Naive B cell (primary cell): ENCODE measurements at places on chromosomes 1 and 21.

GRCh38 chr1:208848854-208849253 lies 604.7 kb upstream of the PLXNA2 start:
- H3K4me1 ChIP-seq: no peaks in the 10 kb centered on the region
- DNase-seq: no peak
- no peaks in the 10 kb centered on the region for H3K27me3 ChIP-seq
- no peak overlapping the region for H3K4me3 ChIP-seq
- no peak overlapping the region for H3K27ac ChIP-seq

GRCh38 chr1:222861062-222861461 lies 46.2 kb downstream of the DISP1 start:
- DNase-seq: no peak
- no peak overlapping the region for H3K4me3 ChIP-seq
- peak overlapping the region; percentile 44 for H3K27ac ChIP-seq
- H3K27me3 ChIP-seq: no peaks in the 10 kb centered on the region

GRCh38 chr1:101757985-101758384 lies 238.7 kb downstream of the OLFM3 start:
- H3K4me1 ChIP-seq: no peaks in the 10 kb centered on the region
- H3K27ac ChIP-seq: no peak overlapping the region
- H3K4me3 ChIP-seq: no peak overlapping the region
- DNase-seq: no peak
- no peaks in the 10 kb centered on the region for H3K27me3 ChIP-seq

GRCh38 chr21:31136891-31137290 lies 98.6 kb upstream of the KRTAP19-8 start:
- peaks cover 4% of the 10 kb centered on the region for H3K27me3 ChIP-seq
- peak overlapping the region; percentile 17 for H3K4me3 ChIP-seq
- no peaks in the 10 kb centered on the region for H3K36me3 ChIP-seq
- peak; percentile 9 for DNase-seq
- H3K4me1 ChIP-seq: peaks cover 21% of the 10 kb centered on the region

GRCh38 chr1:232643251-232643650 lies 13.3 kb upstream of the SIPA1L2 start:
- no peak for DNase-seq
- H3K4me1 ChIP-seq: no peaks in the 10 kb centered on the region
- H3K36me3 ChIP-seq: no peaks in the 10 kb centered on the region
- no peak overlapping the region for H3K4me3 ChIP-seq
- H3K27ac ChIP-seq: no peak overlapping the region
- no peaks in the 10 kb centered on the region for H3K27me3 ChIP-seq

GRCh38 chr1:97277891-97278654 lies 556.5 kb downstream of the PTBP2 start:
- H3K27me3 ChIP-seq: no peaks in the 10 kb centered on the region
- H3K4me1 ChIP-seq: no peaks in the 10 kb centered on the region
- no peak overlapping the region for H3K27ac ChIP-seq
- DNase-seq: no peak

DNA sequence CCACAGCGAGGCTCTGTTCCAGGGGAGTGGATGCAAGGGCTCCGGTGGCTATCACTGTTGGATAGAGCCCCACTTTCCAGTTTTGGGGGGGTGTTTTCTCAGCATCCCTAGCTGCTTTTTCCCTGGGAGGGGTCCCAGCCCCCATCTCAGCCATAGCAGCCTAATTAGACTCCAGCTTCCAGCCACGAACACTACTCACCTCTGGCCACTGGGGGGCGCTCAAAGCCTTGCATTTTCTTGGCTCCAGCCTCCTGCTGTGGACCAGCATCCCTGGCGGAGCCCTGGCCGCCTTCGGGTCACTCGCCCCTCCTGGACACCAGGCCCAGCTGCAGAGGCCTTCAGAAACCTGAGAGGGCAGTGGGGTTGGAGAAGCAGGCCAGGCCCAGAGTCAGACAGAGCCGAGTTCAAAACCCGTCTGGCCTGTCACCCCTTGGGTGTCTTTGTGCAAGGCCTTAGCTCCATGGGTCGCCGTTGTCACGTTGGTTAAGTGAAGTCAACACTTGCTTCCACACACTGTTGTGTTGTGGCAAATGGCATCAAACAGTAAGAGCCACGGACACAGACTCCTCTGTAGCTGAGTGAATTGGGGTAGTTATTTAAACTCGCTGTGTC lies 93.5 kb upstream of the ACTL8 start:
- H3K36me3 ChIP-seq: no peaks in the 10 kb centered on the region
- H3K27me3 ChIP-seq: peaks cover 7% of the 10 kb centered on the region
- H3K27ac ChIP-seq: no peak overlapping the region

DNA sequence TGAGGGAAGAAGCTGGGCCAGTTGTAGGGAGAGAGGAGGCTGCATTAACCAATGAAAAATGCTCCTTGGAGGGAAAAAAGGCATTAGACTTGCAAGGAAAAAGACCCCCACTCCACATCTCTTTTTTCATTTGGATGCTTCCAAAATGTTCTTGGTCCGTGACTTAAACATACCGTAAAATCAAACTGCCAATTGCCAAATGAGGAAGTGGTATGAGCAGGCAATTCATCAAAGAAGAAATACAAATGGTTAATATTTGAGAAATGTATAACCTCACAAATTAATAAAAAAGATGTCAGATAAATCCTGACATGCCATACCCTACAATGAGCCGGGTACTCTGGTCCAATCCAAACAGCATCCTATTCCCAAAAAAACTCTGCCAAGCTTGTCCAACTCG lies 30.6 kb downstream of the KANK4 start:
- no peak for DNase-seq
- H3K27ac ChIP-seq: no peak overlapping the region

GRCh38 chr1:27538793-27539192 lies 48.8 kb upstream of the WASF2 start:
- no peak overlapping the region for H3K4me3 ChIP-seq
- H3K36me3 ChIP-seq: peaks cover 9% of the 10 kb centered on the region
- no peak for DNase-seq
- no peaks in the 10 kb centered on the region for H3K27me3 ChIP-seq
- H3K4me1 ChIP-seq: peaks cover 2% of the 10 kb centered on the region

GRCh38 chr1:185670187-185670627 lies 64.0 kb upstream of the HMCN1 start:
- no peaks in the 10 kb centered on the region for H3K27me3 ChIP-seq
- no peak overlapping the region for H3K4me3 ChIP-seq
- H3K36me3 ChIP-seq: peaks cover 6% of the 10 kb centered on the region
- no peak overlapping the region for H3K27ac ChIP-seq

- no peaks in the 10 kb centered on the region for H3K27me3 ChIP-seq
- H3K4me3 ChIP-seq: no peak overlapping the region
- peaks cover 20% of the 10 kb centered on the region for H3K4me1 ChIP-seq
- H3K36me3 ChIP-seq: no peaks in the 10 kb centered on the region
- no peak for DNase-seq
Observed at GRCh38 chr1:27551953-27552312, 52.0 kb downstream of the AHDC1 start.

DNA sequence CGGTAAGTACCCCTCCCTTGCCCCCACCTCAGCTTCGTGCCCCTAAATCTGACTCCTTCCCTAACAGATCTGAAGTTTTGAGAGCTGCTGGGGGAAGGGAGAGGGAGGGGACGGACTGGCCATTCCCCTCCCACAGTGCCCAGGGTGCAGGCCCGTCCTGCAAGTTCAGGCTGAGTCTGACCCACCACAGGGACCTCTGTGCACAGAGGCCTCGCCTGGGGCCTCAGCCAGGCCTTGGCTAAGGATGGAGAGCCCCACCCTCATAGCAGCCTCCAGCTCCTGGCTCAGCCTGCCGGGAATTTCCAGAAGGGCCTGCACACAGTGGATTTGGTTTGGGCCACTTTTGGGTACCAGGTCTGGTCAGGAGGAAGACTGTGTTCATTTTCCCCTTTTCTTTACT lies 31.2 kb upstream of the TNFRSF1B start:
- no peaks in the 10 kb centered on the region for H3K27me3 ChIP-seq
- no peak overlapping the region for H3K4me3 ChIP-seq
- H3K36me3 ChIP-seq: no peaks in the 10 kb centered on the region
- H3K4me1 ChIP-seq: peaks cover 33% of the 10 kb centered on the region

GRCh38 chr1:172941945-172942344 lies 108.8 kb downstream of the TNFSF18 start:
- no peak overlapping the region for H3K27ac ChIP-seq
- H3K27me3 ChIP-seq: no peaks in the 10 kb centered on the region
- H3K36me3 ChIP-seq: no peaks in the 10 kb centered on the region
- H3K4me1 ChIP-seq: peaks cover 15% of the 10 kb centered on the region

GRCh38 chr1:11365744-11366387 lies 92.9 kb downstream of the UBIAD1 start:
- no peak overlapping the region for H3K27ac ChIP-seq
- no peak for DNase-seq
- H3K4me1 ChIP-seq: no peaks in the 10 kb centered on the region

DNA sequence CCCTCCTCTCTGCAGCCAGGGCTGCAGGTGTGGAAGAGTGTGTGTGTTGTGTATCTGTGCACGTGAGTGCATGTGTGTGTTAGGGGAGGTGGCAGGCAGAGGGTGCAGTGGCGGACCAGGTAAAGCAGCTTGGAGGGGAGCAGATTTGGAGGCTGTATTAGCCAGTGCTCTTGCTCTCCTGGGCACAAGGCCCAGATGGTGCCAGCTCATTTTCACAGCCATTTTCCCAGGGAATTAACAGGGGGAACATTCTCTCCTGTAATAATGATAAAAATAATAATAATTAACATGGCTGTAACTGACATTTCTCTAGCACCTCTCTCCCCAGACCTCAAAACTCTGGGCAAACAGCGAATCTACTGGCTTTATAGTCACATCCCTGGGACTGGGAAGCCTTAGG lies 43.6 kb downstream of the LRRN2 start:
- H3K36me3 ChIP-seq: no peaks in the 10 kb centered on the region
- H3K4me3 ChIP-seq: no peak overlapping the region
- no peaks in the 10 kb centered on the region for H3K4me1 ChIP-seq
- H3K27me3 ChIP-seq: peaks cover 21% of the 10 kb centered on the region
- no peak overlapping the region for H3K27ac ChIP-seq

- no peaks in the 10 kb centered on the region for H3K4me1 ChIP-seq
- no peak overlapping the region for H3K4me3 ChIP-seq
- peaks cover 36% of the 10 kb centered on the region for H3K36me3 ChIP-seq
- no peak overlapping the region for H3K27ac ChIP-seq
Observed at GRCh38 chr1:54397090-54397591, 9.1 kb downstream of the SSBP3 start.

DNA sequence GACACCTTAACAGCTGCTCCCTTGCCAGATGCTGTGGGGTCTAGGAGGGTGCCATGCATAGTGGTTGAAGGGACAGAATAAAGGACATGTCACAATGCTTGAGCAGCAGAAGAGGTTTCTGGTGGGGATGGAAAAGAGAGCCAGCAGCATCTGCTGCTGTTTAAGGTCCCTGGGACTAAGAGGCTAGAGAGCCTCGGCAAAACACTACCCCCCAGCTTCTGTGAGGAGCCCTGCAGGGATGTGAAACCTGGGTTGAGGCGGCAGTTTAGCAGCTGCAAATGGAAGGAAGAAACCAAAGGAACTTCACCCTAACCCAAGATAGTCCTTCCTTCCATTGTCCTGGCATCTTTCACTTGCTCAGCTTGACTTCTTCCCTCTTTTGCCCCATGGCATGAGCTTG lies 39.4 kb downstream of the PLXNA2 start:
- H3K4me1 ChIP-seq: no peaks in the 10 kb centered on the region
- no peak overlapping the region for H3K4me3 ChIP-seq
- no peaks in the 10 kb centered on the region for H3K27me3 ChIP-seq
- H3K36me3 ChIP-seq: no peaks in the 10 kb centered on the region
- DNase-seq: no peak

- no peak overlapping the region for H3K27ac ChIP-seq
- H3K4me3 ChIP-seq: no peak overlapping the region
- H3K27me3 ChIP-seq: peaks cover 34% of the 10 kb centered on the region
- no peaks in the 10 kb centered on the region for H3K4me1 ChIP-seq
Observed at GRCh38 chr1:17895986-17896385, 140.9 kb downstream of the ACTL8 start.

DNA sequence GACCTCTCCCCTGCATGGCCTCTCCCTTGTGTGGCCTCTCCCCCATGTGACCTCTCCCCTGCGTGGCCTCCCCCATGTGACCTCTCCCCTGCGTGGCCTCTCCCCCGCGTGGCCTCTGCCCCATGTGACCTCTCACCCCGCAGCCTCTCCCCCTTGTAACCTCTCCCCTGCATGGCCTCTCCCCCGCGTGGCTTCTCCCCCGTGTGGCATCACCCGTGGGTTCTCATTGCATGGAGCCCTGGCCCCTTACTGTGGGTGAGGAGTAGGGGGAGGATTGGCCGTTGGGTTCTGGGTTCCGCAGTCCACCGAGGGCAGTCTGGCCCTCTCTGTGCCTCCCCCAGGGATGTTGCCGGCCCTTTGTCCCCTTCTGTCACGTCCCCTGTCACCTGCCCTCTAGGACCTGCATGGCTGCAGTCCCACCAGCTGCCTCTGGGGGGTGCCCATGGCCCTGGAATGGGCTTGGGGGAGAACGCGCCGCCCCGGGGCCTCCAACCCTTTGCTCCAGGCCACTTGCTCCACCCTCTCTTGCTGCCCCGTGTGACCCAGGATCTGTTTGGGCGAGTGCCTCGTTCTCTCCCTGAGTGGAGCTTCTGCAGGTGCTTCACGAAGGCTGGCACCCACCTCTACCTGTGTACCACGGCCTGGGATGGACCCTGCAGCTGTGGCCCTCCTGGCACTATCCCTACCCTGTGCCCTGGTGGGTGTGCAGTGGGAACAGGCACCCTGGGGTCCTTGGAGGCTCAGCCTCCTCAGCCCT lies 21.3 kb downstream of the RRP1 start:
- no peaks in the 10 kb centered on the region for H3K27me3 ChIP-seq
- H3K4me3 ChIP-seq: no peak overlapping the region
- DNase-seq: peak; percentile 84

DNA sequence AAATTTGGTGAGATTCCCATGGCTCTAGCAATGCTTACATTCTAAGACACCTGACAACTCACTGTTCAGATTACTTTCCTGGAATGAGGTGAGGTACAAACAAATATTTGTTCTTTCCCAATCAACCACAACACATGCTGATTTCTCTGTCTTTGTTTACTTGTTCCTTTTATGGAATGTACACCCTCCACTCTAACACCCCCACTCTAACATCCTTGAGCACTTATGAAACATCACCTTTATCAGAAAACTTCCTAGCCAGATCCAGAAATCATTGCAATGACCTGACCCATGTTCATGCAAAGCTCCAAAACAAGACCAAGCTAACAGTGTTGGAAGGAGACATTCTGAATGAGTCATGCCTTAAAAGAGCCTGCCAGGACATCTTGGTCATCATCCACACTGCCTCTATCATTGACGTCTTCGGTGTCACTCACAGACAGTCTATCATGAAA lies 35.5 kb downstream of the HSD3B1 start:
- no peaks in the 10 kb centered on the region for H3K36me3 ChIP-seq
- no peak overlapping the region for H3K27ac ChIP-seq
- no peak for DNase-seq
- no peaks in the 10 kb centered on the region for H3K4me1 ChIP-seq

- H3K36me3 ChIP-seq: no peaks in the 10 kb centered on the region
- no peak overlapping the region for H3K27ac ChIP-seq
- H3K4me3 ChIP-seq: no peak overlapping the region
- no peak for DNase-seq
Observed at GRCh38 chr1:181583598-181583997, 100.3 kb downstream of the CACNA1E start.

DNA sequence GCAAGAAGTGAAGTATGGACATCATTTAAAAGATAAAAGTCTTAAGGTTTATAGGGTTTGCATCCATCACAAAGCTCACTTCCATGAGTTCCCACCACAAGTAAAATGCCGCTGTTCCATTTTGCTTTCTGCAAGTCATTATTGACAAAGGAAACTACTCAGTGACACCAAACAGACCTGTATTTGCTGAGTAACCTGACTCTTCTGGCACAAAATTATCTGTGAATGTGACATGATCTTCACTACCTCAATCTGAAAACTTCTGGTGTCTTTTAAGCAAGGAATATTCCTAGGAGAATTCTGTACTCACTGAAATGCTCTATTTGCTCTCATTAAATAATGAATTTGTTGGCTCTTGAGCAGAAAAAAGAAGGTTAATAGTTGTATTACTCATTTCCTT lies 1077.4 kb upstream of the ADGRL4 start:
- no peak overlapping the region for H3K27ac ChIP-seq
- DNase-seq: no peak
- H3K4me3 ChIP-seq: no peak overlapping the region
- H3K27me3 ChIP-seq: no peaks in the 10 kb centered on the region
